ENCODE measurements at places on chromosomes 1 and 21. TPM values are rescaled to one million over a fixed set of nuclear protein-coding genes. Genes with fewer than 3 reads are reported as not detected.

SH2D1B gene
- total RNA-seq, result not detected

CDK18 gene
- 0.16 TPM for total RNA-seq

HEYL gene
- not detected for total RNA-seq

AVPR1B gene
- not detected for total RNA-seq

PAPPA2 gene
- total RNA-seq, result 2.8 TPM

Data from bronchial smooth muscle cell (primary cell).